ENCODE measurements at places on chromosomes 11 and 22.

- DNase-seq = no peak
These were observed 59.4 kb upstream of the TOP3B start for GRCh38 chr22:22042009-22042408.

GRCh38 chr11:26556582-26556981, 15.5 kb downstream of the MUC15 start:
- DNase-seq = no peak

GRCh38 chr11:117761993-117762392, 35.0 kb downstream of the DSCAML1 start:
- DNase-seq = no peak

GRCh38 chr11:88814076-88814475, 251.7 kb downstream of the GRM5 start:
- DNase-seq = no peak

DNA sequence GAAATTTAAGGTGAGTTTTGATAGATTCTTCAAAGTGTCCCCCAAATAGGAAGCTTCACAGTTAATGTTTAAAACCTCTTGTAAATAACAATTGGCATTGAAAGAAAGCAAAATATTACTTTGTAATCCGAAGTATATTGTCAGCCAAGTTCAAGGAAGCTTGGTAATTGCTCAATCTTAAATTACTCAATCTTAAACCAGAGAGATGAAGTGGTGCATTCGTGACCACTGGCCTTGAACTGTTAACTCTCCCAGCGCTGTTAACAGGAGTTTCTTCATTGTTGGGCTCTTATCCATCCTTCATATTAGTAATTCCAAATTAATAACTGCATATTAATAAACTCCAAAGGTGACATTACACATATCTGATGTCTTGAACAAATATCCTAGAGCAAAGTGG, 20.6 kb upstream of the FDX1 start:
- DNase-seq = no peak

DNA sequence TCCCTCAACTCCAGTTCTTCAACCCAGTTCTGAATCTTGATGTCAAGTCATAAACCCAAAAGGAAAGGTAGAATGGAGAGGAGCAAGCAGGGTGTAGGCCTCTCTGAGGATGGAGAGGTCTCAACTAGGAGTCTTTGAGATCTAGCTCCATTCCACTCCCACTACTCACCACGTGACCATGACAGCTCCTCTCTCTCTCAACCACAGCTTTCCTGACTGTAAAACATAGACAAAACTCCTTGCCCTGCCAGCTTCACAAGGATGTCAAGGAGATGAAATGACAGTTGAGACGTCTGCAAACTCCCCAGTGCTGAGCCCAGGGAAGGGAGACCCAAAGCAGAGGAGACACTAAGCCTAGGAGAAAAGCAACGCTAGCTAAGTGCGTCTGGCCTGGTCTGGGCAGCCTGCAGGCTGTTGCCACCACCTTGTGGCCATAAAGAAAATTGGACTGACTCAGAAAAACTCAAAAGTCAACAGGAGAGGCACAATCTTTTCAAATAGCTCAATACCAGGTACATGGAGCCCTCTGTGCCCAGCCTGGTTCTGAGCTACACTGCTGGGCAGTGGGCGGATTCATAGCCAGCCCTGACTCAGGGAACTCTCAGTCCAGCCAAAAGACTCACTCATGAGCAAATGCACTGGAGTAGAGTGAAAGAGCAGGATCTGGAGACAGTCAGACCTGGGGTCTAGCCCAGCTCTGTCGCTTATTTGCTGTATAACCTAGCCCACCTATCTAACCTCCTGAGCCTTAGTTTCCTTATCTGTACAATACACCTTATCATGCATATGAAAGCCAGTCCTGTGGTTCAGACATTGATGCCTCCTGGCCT, 3.4 kb downstream of the CLPB start:
- no peak for DNase-seq

DNA sequence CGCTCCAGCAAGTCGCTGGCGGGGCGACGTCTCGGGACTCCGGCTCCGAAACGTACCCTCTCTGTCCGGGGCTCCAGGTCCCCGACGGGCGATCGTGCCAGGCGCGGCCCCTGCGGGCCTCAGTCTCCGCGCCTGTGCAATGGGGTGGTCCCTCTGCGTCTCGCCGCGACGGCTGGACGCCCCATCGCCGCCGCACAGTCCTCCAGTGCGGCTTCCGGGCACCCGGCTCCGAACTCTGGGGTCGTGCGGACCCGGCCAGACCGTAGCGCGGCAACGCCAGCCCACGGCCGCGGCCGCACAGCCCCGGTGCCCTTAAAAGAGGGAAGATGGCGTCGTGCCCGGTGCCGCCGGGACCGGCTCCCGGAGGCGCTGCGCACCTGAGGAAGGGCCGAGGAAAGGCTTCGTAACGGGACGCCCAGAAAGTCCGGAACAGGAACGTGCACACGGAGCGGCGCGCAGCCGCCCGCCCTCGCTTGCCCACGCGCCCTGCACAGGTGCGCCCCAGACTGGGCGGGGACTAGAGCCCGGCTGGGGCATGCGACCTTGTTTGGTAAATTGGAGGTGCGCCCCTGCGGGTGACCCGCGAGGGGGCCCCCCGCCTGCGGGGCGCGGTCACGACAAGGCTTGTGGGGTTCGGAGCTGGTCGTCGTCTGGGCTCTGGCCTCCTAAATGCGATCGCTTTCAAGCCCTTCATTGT, 525 bp downstream of the BIK start:
- DNase-seq = no peak

DNA sequence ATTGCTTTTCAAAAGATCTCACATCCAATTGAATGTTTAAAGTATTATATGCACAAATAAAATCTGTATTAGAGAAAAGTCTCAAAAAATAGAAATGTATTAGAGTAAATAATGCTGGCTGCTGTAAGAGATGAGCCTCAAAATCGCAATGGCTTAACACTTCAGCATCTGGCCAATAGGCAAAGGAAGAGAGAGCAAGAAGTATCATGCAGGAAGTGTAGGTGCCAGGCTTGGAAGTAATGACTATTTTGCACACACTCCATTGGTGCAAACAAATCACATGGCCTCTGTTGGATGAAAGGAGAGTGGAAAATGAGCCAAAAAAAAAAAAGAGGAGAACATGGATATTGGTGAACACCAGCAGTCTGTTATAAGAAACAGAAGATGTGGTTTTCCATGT, 193.0 kb upstream of the E2F8 start:
- no peak for DNase-seq

DNA sequence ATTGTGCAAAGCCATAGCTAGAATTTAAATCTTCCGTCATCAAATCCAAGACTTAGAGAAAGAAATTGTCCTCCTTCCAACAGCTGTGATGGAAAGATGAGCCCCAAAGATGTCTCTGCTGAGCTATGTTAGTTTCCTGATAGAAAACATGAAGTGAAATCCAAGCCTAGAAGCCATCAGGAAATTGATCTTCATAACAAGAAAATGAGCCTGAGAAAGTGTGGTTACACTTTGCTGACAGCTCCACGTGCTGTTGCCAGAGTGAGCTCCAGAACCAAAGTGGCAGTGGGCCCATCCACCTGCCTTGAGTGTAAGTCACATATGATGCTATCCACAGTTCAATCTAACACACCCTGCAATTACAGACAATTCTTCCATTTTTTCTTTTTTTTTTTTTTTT, 58.0 kb upstream of the UBASH3B start:
- DNase-seq = no peak

DNA sequence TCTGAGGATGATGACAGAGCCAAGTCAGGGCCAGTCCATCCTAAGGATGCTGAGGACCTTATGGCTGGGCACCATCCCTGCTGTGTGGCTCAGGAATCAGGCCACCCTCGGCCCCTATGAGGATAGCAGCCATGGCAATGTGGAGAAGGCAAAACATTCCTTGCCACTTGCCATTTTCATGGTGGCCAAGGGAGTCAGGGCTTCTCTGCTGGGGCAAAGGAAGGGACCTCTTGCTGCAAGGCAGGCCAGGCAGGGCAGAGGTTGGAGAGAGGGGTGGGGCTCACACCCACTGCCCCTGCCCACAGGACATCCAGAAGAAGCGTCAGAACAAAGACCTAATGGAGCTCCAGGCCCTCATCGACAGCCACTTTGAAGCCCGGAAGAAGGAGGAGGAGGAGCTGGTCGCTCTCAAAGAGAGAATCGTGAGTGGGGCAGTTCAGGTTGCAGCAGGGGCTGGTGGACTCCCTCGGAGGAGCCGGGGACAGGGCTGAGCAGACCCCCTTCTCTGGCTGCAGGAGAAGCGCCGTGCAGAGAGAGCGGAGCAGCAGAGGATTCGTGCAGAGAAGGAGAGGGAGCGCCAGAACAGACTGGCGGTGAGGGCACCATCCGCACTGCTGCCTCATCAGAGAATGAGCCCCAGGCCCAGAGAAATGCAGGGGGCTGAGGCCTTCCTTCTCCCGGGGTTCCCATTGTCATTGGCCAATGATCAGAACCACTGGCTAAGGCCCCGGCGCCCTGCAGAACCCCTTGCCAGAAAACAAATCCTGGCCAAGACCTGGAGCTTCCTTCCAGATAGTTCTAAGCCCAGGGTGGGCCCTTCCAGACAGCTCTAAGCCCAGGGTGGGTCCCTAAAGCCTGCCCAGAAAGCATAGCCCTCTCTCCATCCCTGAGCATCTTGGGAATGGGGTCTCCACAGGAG, 13.5 kb upstream of the MRPL23 start:
- no peak for DNase-seq

- no peak for DNase-seq
These were observed 50.3 kb upstream of the THY1 start for GRCh38 chr11:119473226-119473625.

- no peak for DNase-seq
These were observed 21.5 kb upstream of the GSTP1 start for GRCh38 chr11:67561971-67562619.

DNA sequence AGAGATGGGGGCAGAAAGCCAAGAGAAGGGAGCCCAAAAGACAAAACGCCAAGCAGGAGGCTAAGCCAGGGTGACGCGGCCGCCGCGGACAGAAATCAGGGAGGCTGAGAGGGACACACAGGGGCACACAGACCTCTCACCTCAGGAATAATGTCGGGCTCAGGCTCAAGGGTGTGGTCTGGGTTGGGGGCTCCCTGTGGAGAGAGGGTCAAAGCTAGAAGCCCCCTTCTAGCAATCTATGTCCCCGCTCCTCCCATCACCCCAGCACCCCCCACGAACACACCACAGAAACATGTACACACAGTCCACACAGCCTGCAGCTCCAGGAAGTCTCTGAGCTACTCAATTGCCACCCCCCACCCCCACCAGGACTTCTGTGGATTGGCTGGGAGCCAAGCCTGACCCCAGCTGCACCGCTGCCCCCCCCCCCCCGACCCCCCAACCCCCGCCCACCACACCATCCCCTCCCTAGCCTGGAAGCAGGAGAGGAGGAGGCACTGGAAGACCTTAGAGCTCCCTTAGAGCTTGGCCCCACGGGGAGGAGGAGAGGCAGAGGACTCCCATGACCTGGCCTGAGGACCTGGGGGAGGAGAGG, 6.9 kb downstream of the BCL9L start:
- peak; percentile 35 for DNase-seq

DNA sequence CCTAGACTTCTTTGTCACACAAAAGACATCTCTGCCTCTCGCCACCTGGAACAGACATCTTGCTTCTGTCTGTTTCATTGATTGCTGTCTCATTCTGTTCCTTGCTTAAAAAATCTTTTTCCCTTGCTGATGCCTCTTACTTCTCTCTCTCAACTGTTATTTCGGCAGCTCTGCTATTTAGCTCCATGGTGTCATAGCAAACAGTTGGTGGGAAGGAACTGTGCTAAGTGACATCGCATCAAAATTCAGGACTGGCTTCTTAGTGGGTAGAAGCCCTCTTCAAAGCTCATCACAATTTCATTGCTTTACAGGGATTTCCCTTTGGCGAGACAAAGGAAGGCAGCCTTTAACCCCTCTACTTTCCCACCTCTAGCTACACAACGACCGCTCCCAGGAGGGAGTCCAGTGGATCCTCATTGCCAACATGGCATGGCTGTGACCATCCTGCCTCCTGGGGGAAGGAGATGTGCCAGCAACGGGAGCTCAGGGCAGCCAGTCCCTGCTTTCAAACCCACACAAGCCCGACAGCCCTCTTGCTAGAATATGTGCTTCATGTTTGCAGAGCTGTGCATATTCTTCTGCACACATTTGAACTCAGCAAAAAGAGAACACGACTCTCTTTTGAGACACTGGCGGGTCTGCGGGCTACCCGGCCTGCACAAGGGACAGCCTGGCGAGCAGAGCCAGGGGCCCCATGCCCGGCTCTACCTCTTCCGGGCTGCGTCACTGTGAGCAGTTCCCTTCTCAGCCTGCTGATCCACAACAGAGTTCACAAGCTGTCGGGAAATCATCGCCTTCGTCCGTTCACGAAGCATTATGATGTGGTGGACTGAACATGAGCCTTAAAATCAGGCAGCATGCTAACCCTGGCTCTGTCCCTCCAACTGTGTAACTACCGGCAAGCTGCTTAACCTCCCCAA, 51.1 kb upstream of the JAM3 start:
- no peak for DNase-seq

- DNase-seq = no peak
These were observed 2.3 kb downstream of the MTFP1 start for GRCh38 chr22:30427871-30428270.

- no peak for DNase-seq
These were observed 1.4 kb downstream of the SIGIRR start for GRCh38 chr11:413120-414081.

DNA sequence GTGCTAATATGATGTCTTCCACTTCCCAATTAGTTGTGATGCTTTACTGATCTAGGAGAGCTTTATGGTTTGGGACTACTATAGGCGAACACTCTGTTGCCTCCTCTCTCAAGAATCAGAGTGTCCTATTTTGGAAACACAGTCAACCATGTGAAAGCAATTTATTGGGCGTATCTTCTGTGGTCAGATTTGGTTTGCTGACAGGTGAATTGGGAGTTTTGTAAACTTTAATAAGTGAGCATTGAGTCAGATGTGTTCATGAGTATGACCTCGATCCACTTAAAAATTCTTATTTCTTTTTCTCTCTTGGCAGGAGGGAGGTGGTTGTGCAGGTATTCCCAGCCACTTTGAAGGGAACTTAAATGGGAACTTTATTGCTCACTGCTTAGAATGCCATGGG, 4.4 kb downstream of the CAT start:
- DNase-seq = no peak

GRCh38 chr11:96827164-96827563, 437.4 kb downstream of the JRKL start:
- DNase-seq = no peak

- DNase-seq = no peak
These were observed 1.6 kb upstream of the ACY3 start for GRCh38 chr11:67651976-67652781.

- DNase-seq = no peak
These were observed 32.8 kb upstream of the SLC22A12 start for GRCh38 chr11:64558065-64558745.

DNA sequence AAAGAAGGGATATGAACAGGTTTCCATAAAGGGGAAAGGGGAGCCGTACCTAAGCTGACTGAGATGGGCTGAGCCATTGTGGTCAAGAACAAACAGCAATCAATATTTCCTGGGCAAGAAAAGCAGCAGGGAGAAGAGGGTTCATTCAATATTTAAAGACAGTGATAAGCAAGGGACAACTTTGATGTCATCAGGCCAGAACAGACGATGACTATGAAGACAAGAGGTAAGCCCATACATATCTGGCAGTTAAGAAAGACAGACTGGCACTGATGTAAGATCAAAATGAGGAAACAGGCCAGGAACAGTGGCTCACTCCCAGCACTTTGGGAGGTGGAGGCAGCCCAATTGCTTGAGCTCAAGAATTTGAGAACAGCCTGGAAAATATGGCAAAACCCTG, 2.4 kb downstream of the OR5A2 start:
- no peak for DNase-seq

Data from NCI-H1417 treated with DMSO at 0.1 percent for 48 hours (cell line).